ENCODE measurements at places on chromosomes 6 and 20.

DNA sequence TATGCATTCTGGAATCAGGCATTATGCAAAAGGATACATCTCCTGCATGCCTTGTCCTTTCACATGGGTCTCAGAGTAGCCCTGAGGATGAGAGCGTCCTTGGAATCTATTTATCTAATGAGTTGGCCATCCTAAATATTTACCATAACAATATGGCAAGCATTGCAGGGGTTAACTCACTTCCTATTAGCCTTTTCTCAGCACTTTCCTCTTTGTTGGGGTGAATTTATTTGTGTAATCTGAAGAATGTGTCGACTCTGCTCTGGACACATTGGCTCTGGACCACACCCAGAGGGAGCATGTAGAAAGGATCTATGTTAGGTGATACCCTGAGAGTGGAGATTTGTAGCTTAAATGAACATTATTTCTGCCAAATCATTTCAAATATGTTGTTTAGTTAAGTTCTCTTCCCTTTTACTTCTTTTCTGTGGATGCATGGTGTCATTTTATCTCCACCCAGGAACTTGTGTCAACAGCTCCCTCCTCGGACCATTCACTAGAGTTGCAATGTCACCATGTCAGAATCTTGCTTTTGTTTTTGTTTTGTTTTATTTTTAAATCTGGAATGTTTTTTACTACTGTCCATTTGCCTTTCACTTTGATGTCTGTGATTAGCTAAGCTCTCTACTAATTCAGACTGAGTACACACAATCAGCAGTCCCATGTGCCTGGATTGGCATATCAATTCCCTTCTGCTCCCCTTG is 757.0 kb upstream of the MMS22L start:
- no peak for DNase-seq

DNA sequence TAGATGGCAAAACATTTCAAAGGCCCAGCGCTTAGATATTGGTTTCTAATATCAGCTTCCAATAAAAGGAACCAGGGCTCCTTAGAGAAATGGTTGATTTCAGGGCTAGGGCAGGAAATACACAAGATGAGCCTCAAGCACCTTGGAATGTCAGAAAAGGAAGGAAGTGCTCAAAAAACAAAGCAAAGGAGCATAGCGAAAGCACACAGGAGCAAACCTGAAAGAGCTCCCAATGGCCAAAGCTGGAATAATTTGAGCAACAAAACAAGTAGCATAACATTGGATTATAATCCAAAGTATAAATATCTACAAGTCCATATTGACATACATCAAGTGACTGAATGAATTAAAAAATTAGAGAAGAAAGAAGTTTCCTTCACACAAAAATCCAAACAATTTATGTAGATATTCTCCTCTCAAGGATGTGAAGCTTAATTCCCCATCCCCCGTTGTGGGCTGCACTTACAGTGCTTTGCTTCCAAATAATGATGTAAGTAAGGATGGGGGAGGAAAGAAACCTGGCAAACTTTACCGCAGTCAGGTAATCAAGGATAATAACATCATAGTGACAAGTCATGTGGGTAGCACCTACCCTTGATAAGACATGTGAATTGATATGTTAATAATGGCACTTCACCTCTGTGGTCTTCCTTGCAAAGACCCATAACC is 132.9 kb upstream of the DST start:
- DNase-seq = no peak

DNA sequence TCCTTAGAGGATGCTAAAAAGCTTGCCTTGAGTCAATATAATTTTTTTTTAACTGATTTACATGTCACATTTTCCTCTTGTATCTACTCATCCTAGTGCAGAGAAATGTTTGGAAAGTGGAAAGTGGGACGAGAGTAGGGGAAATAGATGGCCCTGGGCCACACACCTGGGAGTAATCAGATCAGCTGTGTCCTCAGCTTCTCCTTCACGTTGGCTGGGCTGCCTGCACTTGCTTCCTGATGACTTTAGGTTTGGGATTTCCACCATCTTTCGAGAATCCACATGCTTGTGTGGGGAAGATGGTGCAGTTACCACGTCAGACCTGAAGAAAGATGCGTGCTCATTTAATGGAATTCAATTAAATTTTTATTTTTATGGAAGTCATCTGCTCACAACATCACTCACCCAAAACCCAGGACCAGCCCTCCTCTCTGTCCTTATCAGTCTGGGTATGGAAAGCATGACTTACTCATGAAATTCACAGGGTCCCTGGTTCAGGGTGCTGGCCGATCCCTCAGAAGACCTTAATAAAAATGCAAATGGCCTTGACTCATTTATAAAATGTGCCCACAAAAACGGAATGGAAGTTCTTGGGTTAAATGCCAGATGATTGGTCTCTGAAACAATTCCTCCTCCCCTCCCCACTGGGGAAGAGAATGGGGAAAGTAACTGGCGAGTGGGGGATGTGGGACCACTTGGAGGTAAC is 74.5 kb upstream of the TIAM2 start:
- no peak for DNase-seq

DNA sequence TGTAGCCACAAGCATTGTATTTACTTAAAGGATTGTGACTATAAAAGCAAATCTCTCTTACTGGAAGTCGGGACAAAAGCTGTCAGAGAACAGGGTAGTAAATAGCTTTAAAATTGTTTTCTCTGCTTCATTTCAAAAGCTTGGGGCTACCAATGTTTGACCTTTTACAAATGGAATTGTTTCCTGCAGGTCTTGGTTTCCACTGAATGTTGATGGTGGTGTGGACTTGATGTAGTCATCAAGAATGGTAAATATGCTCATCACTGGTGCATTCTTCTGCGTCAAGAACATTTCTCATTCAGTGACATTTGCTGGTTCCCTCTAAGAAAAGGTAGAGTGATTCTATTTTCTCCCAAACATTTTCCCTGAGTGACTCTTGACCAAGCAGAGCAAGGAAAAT is 435.4 kb upstream of the KHDRBS2 start:
- no peak for DNase-seq

Measured in thoracic aorta (tissue), 2 donors.